Hippocampal formation (tissue), 2 donors: ENCODE measurements at places on chromosomes 3 and 15.

GRCh38 chr15:49769225-49769624, 148.4 kb downstream of the DTWD1 start:
- no peak for DNase-seq

DNA sequence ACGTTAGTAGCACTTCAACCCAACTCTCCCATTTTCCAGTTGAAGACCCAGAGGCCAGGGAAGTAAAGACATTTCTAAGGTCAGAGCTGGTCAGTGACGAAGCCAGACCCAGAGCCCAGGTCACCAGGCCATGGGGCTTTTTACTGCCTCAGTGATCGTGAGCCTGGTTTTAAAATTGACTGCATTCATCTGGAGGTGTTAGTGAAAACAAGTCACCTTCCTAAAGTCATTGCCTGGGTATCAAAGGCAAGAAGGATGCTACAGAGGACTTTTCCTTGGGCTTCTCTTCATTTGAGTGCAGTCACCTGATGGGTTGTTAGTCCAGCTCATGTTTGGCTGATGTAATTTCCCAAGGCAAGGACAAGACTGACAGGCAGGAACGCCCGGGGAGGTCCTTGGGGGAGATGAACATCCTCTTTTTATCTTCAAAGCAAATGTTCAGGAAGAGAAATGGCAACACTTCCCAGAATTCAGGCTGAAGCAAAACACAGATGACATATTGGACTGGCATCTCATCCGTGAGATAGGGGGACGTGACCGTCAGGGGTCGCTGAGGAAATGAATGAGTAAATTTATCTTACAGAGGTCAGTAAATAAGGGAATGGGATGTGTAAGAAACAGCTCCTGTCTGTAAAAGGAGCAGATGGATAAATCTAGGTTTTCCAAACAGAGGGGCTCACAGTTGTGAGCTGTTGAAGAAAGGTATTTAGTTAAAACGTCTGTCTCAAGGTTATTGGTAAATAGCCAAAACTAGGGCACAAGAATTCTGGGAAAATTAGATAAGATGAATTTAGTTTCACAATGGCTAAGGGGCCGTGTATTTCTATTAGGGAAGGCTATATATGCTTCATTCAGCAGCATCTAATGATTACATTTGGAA, 201.2 kb downstream of the OPA1 start:
- no peak for DNase-seq

DNA sequence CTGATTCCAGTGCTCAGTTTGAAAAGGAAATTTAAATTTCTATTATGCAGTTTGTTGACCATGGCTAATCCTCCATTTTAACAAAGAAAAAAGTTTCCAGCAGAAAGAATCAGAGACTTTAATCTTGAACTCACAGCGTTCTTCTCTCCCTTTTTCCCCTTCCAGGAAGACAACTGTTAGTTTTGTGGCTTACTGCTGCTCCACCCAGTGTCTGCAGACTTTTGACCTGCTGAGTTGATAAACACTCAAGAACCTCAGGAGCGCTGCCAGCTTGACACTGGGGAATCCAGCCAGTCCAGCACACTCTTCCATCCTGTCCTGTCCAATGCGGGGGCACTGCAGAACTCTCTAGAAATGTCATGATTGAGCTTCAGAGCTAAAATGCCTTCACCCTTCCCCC, 134.6 kb downstream of the LRRC28 start:
- DNase-seq = no peak

DNA sequence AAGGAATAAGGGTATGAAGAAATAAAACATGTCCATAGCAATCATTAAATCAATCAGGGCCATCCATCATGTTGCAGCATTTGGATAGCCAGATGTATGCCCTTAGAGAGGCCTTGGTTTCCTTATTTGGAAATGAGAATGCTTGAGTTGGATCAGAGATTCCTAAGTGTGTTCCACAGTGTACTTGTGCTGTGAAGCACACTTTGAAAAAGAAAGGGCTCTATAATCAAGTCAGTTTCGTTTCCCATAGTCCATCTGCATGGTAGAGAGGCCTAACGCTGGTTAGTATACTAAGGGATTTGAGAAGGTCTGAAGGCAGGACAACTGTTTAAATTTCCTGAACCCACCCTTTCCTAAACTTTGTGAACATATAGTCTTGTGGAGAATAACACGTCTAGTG, 30.9 kb downstream of the RBMS3 start:
- DNase-seq = no peak

GRCh38 chr3:197023998-197024651, 5.5 kb downstream of the MELTF start:
- DNase-seq = no peak
